Daoy (cell line): ENCODE measurements at places on chromosomes 13 and 19. TPM values are rescaled to one million over a fixed set of nuclear protein-coding genes. Genes with fewer than 3 reads are reported as not detected.
A peak's percentile ranks its signal among the peaks of the same experiment; 100 is the strongest.

CYP2F1 gene
- not detected in 2 replicates for total RNA-seq

STK11 gene
- total RNA-seq, result 72.7 and 83.5 TPM in 2 replicates

ELSPBP1 gene
- not detected in 2 replicates for total RNA-seq

IGSF23 gene
- not detected in 2 replicates for total RNA-seq

ZNF793 gene
- total RNA-seq, result 3.1 and 4.5 TPM in 2 replicates

GGN gene
- total RNA-seq, result not detected in 2 replicates

S1PR2 gene
- 3.5 and 3.7 TPM in 2 replicates for total RNA-seq

ZNF497 gene
- total RNA-seq, result 1.5 and 2.7 TPM in 2 replicates

OR7D2 gene
- total RNA-seq, result not detected in 2 replicates

SPACA7 gene
- not detected in 2 replicates for total RNA-seq

MATK gene
- total RNA-seq, result 0.86 and 4.0 TPM in 2 replicates

GRCh38 chr13:65679240-65679639 lies 1550.9 kb downstream of the PCDH9 start:
- no peak for DNase-seq

DNA sequence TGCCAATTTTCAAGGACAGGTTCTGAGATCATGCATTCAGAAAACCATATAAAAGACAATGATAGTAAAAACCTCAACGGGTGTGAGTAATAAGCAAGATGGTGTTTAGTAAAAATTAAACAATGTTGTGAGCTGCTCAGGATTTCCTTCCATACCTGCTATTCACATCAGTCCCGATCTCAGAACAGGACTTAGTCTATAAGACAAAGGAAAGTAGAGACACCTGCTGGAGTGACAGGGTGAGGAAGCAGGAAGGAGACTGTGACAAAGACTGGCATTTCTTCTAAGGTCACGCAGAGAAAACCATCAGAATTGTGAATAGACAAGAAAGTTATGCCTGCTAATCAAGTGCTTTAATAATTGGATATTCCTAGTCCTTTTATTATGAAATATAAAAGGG lies 648.0 kb downstream of the DACH1 start:
- DNase-seq, result no peak

DNA sequence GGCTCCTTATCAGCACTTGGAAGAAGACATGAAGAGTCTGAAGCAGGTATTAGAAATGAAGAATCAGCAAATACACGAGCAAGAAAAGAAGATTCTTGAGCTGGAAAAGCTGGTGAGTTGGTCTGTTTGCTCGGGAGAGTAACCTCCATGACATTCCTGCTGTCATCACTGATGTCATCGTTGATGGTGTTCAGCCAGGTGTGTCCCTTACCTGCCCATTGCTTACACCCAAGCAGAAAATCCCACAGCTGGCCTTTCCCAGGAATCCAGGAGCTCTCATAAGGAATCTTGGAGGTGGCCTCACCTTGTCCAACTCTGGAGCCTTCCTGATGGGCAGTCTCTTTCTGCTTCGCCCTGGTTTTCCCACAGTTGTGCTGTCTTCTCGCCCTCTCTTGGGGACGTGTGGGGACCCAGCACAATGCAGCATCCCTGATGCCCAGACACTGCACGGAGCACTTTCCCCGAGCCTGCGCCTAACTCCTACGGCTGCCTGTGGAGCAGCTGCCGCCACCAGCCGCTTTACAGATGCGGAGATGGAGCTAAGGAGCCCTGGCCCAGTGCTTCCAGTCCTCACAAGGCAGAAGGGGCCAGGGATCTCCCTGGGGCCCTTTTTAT lies 97.0 kb downstream of the SLC7A1 start:
- no peak for DNase-seq

DNA sequence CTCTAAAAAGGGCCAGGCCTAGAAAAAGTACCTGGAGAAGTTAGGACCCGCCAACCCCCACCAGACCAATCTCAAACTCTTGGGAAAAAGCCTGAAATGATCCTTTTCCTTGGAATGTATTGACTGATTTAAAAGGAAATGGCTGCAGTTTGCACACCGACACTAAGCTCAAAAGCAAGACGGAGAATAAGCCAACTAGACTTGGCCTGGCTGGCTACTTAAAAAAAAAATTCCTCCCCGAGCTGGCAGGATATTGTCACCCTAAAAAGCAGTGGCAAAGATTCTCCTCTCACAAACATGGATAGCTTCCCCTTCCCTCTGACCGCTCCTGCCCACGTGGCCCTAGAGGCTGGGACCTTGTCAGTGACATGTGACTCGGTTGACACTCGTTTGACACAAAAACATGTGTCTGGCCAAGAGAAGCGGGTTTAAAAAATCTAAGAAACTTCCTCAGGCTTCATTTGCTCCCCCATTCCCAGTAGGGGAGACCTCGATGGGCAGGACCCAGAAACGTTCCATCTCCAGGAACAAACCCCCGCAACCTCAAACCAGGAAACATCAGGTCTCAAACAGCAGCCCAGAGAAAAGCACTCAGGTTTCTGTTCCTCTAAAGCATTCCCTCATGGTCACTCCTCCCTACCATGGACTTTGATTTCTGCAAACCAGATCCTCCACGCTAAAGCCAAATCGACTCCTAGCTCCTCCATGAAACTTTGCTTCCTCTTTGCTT lies 1.3 kb downstream of the RFX1 start:
- no peak for DNase-seq

GRCh38 chr19:50708179-50708879 lies 11.3 kb downstream of the SHANK1 start:
- no peak for DNase-seq

DNA sequence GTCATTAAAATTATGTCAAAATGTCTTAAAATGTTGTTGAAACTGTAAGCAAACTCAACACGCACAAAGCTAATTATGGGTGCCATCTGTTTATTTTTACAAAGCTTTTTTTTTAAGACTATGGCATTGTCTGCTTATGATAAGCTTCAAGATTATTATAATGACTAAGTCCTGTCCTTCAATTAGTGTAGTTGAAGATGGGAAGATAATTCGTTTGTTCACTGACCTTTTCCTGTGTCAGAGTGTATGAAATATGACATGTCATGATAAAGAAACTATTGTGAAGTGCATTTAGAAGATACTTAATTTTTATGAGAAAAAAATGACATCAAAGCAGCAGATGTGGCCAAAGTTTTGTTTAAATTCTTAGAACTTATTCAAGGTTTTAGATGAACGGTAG lies 211.3 kb downstream of the PCCA start:
- DNase-seq, result no peak

DNA sequence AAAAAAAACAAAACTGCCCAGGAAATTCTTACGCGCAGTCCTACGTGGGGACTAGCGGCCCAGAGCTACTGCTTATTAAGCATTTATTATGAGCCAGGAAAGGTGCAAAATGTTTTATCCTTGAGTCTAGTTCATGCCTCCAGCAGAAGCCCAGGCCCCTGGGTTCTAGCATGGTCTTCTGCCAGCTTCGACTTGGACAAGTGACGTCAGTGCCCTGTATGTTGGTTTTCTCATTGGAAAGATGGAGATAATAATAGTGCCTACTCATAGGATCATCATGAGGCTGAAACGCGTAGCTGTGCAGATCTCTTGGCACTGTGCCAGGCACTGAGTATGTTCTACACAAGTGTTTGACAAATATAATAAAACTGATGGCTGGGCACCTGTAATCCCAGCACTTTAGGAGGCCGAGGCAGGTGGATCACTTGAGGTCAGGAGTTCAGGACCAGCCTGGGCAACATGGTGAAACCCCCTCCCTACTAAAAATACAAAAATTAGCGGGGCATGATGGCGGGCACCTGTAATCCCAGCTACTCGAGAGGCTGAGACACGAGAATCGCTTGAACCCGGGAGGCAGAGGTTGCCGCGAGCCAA lies 12.4 kb upstream of the SULT2B1 start:
- DNase-seq, result peak; percentile 69

DNA sequence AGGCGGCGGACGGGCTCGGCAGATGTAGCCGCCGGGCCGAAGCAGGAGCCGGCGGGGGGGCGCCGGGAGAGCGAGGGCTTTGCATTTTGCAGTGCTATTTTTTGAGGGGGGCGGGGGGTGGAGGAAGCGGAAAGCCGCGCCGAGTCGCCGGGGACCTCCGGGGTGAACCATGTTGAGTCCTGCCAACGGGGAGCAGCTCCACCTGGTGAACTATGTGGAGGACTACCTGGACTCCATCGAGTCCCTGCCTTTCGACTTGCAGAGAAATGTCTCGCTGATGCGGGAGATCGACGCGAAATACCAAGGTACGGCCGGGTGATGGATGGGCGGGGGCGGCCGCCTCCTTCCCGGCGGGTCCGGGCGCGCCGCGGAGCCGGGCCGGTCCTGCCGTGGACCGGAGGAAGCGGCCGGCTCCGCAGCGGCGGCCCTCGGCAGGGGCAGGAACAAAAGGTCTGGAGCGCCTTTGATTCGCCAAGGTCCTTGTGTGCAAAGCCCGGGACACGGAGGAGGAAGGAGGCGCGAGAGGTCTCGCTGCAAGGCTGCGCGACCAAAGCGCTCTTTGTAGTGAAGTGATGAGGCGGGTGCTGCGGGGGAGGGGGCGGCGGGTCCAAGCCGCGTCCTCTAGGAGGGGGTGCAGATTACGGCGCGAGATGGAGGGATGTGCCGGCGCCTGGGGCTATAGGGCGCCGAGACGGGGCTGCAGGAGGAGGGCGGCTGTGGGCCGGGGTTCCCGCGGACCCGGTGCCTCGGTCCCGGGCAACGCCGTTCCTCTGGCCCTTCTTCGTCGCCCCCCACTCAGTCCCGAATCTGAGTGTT lies 689 bp downstream of the ING1 start:
- DNase-seq, result peak; percentile 42

DNA sequence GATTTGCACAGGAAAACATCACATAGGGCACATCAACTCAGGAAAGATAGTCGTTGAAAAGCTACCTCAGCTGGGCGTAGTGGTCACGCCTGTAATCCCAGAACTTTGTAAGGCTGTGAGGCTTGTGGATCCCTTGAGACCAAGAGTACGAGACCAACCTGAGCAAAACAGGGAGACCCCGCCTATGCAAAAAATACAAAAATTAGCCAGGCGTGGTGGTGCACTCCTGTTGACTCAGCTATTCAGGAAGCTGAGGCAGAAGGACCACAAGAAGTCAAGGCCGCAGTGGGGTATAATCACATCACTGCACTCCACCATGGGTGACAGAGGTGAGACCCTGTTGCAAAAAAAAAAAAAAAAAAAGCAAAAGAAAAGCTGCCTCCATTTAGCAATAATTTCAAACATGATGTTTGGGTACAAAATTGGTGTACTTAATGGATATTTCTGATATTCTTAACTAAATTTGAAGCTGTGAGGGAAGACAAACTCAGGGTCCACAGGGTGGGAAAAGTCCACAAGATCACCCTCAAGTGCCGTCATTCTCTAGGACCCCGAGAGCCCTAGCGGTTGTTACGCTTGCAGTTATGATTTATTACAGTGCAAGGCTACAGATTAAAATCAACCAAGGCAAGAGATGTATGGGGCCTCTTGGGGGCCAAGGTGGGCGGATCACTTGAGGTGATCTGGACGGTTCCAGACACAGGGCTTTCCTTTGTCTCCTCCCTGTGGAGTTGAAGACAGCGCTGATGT lies 42.5 kb upstream of the LDLR start:
- DNase-seq, result no peak

DNA sequence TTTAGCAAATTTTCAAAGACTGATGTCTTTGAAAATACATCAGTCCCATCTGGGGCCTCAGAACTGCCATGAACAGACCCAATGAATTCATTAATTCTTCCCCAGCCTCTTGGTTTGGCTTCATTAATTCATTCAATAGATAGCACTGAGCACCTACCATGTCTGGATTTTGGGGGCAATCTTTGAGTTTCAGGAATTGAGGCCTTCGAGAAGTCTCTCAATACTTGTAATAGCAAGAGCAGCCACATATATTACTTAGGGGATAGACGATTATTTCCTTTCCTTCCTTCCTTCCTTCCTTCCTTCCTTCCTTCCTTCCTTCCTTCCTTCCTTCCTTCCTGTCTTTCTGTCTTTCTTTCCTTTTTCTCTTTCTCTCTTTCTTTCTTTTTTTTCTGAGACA lies 64.8 kb downstream of the ALOX5AP start:
- no peak for DNase-seq

DNA sequence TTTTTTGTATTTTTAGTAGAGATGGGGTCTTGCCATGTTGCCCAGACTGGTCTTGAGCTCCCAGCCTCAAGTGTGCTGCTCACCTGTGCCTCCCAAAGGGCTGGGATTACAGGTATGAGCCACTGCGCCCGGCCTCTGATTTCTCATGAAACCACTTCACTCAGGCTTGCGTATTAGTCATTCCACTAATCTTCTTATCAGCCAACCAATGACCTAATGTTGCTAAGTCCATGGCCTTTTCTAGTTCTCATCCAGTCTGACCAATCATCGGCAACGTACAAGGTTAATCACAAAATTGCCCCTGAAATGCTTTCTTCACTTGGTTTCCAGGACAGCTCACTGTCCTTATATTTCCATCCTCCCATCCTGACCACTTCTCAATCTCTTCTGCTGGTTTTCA lies 605.3 kb upstream of the SLC10A2 start:
- peak; percentile 4 for DNase-seq
